ENCODE measurements at places on chromosomes 5 and 9.

DNA sequence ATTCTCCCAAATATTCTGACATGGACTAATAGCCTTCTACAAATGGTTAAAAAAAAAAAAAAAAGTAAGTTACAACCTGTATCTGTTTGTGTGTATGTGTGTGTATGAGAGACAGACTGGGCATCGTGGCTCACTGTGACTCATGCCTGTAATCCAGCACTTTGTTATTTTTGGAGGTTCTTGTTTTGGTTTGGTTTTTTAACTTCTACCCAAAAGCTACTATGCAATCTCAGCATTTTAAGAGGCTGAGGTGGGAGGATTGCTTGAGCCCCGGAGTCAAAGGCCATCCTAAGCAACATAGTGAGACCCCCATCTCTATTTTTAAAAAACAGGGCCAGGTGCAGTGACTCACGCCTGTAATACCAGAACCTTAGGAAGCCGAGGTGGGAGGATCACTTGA is 17.6 kb upstream of the HAVCR1 start:
- no peak for DNase-seq

DNA sequence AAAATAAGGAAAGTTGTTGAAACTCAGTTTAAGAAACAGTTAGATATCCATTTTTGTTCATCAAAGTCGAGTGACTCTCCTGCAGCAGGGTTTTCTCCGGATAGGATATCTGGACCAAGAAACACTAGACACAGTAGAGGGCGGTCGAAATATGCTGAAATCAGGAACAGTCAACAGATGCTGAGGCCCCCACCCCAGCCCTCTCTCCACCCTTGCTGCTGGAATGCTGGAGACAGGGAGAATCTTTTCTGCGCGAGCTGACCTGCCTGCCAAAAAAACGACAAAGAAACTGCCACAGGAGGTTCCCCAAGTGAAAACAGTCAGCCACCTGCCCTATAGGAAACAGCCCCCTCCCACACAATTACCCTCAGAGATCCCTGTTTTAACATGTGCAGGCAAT is 4.3 kb upstream of the IL13 start:
- DNase-seq, result no peak

DNA sequence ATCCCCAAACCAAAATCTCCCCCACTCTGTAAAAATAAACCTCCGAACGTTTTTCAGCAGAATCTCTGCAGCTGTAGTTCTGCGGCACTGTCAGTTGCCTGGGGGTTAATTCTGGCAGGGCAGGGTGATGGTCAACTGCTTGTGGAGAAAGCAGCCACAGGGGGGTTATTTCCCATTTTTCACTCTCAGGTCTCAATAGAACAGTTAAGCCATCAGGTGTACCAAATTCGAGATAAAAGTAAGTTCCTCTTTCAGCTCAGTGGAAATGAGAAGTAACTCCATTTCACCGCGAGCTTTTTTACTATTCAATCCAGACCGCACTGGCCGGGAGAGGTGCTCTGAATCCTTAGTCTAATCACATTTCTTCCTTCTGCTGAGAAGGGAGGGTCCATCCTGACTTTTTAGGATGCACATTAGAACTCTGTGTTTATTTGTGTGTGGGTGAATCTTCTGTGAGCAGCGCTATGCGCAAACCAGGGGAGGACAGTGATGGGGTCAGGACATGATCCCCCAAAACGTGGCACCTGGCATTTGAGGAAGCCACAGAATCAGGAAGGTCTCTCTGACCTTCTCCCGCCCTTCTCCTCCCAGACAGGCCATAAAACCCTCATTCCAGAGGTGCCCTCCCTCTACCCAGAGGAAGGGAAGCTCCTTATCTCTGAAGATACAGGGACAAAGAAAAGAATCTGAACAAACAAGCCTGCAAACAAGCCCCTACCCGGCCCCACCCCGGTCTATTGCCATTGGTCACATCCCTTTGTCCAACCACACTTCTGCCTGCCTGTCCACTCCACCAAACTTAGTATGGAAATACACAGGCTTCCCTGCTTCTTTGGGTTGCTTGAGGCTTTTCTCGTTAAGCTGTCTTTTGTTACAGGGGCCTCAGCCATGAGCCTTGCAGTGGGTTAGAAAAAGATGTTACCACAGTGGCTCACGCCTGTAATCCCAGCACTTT is 229.0 kb downstream of the ROR2 start:
- no peak for DNase-seq

DNA sequence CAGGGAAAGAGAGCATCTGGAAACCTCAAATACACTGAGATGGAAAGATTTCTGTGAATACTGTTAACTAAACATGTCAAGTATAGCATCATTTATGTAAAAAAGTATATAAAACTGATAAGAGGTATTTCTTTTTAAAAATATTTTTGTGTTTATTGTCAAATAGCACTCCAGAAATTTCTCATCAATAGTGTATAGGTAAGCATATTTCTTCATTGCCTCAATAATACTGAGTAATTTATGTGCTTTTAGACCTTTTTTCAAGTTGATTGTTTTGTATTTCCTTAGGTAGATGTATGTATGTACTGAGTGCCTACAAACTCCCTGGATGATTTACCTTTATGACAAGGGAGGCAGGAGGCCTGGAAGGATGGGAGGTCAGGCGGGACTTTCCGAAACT is 196.3 kb downstream of the ROR2 start:
- no peak for DNase-seq
